ENCODE measurements at places on chromosomes 13 and 19.
A peak's percentile ranks its signal among the peaks of the same experiment; 100 is the strongest.

DNA sequence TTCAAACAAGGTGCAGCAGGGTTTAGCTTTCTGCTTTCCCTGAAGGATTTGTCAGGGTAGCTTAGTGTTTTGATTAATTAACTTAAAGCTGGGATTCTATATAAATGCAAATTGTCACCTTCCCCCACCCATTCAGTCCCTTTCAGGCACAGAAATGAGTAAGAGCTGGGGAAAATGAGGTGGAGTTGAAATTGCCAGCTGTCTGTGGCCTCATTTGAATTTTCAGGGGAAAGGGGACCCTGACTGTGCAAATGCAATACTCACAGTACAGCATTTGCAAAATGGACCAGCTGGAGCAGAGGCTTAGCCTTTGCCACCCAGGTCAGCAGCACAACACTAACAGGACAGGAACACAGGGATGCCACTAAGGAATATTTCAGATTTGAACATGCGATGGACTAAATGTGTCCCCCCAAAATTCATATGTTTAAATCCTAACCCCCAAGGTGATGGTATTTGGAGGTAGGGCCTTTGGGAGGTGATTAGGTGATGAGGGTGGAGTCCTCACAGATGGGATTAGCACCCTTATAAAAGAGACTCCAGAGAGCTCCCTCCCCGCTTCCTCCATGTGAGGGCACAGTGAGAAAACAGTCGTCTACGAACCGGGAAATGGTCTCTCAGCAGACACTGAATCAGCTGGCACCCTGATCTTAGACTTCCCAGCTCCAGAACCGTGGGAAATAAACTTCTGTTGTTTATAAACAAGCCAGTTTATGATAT, 59.5 kb upstream of the CYSLTR2 start:
- H3K4me1 ChIP-seq, result no peaks in the 10 kb centered on the region
- H3K36me3 ChIP-seq, result no peaks in the 10 kb centered on the region
- no peak overlapping the region for H3K27ac ChIP-seq
- DNase-seq, result no peak
- no peak overlapping the region for H3K4me3 ChIP-seq
- H3K27me3 ChIP-seq, result peaks cover 2% of the 10 kb centered on the region

DNA sequence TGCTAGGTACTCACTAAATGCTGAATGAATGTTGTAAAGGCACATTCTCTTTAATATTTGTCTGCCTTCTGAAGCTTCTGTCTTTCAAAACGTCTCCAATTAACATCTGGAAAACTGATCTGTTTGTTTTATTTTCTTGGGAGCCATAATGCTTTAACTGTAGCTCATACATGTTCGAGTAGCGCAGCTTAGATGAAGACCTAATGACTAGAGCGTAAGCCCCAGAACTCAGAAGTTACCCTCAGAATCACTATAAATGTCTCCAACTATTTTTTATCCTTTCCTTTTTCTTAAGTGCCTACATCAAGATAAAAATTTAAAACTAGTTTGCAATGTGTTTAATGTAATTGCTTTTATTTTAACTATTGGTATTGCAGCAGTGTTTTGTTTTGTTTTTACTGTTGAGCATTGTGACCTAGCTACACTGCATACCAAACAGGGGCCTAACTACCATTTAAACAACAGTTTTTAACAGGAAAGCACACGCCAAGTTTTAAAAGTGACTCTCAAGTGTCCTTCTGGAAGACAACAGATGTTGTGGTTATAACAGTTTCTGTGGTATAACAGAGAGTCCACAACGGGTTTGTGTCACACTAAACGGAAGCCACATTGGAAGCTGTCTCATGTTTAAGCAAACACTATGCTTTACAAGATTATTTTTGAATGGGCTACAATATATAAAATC, 42.0 kb downstream of the MRPL57 start:
- H3K4me3 ChIP-seq, result peak overlapping the region; percentile 28
- peaks cover 22% of the 10 kb centered on the region for H3K4me1 ChIP-seq
- peak overlapping the region; percentile 85 for H3K27ac ChIP-seq

- H3K4me3 ChIP-seq, result no peak overlapping the region
- peaks cover 52% of the 10 kb centered on the region for H3K36me3 ChIP-seq
- H3K27me3 ChIP-seq, result no peaks in the 10 kb centered on the region
- no peak for DNase-seq
- peaks cover 2% of the 10 kb centered on the region for H3K4me1 ChIP-seq
- no peak overlapping the region for H3K27ac ChIP-seq
Measured at GRCh38 chr19:12113121-12113520, 27.0 kb downstream of the ZNF20 start.

DNA sequence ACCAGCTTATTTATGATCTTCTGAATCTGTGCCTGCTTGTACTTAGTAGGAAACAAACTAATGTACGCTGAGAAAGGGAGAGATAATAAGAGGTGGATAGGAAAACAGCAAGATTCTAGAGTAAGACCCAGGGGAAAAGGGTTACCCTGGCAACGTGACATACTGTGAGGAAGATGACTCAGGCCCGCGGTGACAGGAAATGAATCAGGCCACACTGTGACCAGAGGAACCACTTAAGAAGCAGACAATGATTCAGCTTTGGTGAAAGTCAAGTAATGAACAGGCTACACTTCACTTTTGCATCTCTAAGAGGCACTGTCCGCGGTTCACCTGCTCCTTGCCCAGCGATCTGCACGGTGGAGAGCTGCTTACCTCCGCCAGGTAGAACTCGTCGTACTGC, 158.2 kb downstream of the NALCN start:
- H3K27ac ChIP-seq, result no peak overlapping the region
- H3K4me3 ChIP-seq, result no peak overlapping the region
- H3K4me1 ChIP-seq, result peaks cover 7% of the 10 kb centered on the region

- peaks cover 18% of the 10 kb centered on the region for H3K4me1 ChIP-seq
- peak; percentile 40 for DNase-seq
- no peaks in the 10 kb centered on the region for H3K36me3 ChIP-seq
- H3K27ac ChIP-seq, result peak overlapping the region; percentile 13
Measured at GRCh38 chr13:51283371-51283770, 56.1 kb upstream of the SERPINE3 start.

DNA sequence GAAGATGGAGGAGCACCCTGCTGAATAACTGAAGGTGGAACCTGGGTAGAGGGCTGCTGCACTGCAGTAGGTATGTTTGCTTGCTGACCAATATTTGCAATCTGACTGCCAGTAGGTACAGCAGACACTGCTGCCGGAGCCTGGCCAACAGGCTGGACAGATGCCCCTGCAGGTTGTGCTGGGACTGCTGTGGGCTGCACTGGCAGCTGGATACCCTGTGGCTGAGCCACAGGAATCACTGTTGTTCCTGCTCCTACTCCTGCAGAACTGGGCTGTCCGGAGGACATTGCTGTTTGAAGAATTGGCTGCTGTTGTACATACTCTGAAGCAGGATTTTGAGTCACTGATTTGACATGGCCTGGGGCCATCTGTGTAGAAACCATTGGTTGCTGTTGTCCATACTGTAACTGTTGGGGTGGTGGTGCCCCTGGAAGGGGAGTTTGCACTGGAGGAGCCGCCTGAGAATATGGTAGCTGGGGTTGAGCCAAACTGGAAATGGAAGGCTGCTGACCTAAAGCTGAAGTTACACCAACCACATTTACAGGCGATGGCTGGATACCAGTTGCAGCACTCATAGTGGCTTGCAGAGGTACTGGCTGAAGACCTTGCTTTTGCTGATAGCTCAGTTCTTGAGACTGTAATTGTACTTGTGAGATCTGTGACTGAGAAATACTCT, 2.2 kb downstream of the TSC22D1 start:
- H3K36me3 ChIP-seq, result peaks cover 11% of the 10 kb centered on the region
- peaks cover 7% of the 10 kb centered on the region for H3K27me3 ChIP-seq
- peaks cover 34% of the 10 kb centered on the region for H3K4me1 ChIP-seq
- H3K27ac ChIP-seq, result no peak overlapping the region

DNA sequence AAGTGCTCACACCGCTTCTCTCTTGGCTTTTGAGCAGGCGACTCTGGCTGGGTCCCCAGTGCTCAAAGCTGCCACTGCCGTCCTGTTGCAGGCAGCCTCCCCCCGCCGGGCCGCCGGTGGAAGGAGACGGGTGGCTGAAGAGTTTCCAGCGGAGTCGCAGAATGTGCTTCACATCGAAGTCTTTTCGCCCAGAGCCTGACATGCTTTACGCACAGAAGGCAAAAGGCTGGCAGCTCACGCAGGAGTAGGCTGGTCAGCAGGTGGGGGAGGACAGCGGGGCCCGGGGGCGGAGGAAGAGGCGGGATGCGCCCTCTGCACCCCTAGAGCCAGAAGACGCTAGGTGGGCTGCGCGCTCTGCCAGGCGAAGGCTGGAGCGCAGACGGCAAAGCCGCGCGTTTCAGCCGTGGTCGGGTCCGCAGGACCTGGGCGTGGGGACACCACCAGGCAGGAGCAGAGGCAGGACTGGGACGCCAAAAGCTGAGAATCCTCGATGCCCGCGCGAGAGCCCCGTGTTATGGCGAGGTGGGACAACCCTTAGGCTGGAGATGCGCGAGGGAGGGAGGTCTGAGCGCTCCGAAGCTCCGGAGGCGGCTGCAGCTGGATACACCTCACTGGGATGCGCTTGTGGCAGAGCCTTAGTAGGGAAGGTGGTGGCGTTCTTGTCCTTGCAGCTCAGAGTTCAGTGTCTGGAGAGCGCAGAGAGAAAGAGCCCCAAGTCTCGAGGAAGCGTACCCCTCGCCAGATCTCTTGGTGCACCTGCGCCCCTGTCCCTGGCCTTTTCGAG, at the start of gene ATXN8OS:
TSS of gene ATXN8OS (plus strand) at position 329 of the 784 bp plus-strand sequence.
- H3K4me3 ChIP-seq, result no peak within 1 kb of the TSS
- no peaks in the 10 kb centered on the region for H3K4me1 ChIP-seq
- H3K36me3 ChIP-seq, result no peaks in the 10 kb centered on the region
- no peak for DNase-seq

DNA sequence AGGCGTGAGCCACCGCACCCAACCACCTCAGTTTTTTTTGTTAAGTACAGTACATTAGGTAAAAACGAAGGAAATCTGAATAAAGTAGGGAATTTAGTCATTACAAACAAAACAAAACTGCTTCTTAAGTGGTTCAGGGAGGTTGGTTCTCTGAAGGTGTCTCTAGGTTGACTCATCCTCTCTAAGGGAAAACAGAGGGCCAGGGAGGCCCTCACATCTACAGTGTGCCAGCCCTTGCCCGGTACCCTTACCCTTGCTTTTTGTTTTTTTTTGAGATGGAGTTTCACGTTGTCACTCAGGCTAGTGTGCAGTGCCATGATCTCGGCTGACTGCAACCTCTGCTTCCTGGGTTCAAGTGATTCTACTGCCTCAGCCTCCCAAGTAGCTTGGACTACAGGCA, 17.2 kb upstream of the JUND start:
- no peak overlapping the region for H3K4me3 ChIP-seq
- H3K36me3 ChIP-seq, result peaks cover 21% of the 10 kb centered on the region
- H3K27me3 ChIP-seq, result no peaks in the 10 kb centered on the region
- no peak for DNase-seq
- H3K27ac ChIP-seq, result peak overlapping the region; percentile 47

- DNase-seq, result no peak
- H3K4me1 ChIP-seq, result peaks cover 24% of the 10 kb centered on the region
- H3K4me3 ChIP-seq, result no peak overlapping the region
- no peaks in the 10 kb centered on the region for H3K27me3 ChIP-seq
Measured at GRCh38 chr19:38044267-38045111, 137.5 kb downstream of the SIPA1L3 start.

GRCh38 chr13:45143346-45143751, 23.0 kb downstream of the GTF2F2 start:
- H3K27ac ChIP-seq, result no peak overlapping the region
- no peak for DNase-seq
- peaks cover 17% of the 10 kb centered on the region for H3K36me3 ChIP-seq
- H3K4me1 ChIP-seq, result peaks cover 3% of the 10 kb centered on the region
- no peaks in the 10 kb centered on the region for H3K27me3 ChIP-seq
- H3K4me3 ChIP-seq, result no peak overlapping the region

DNA sequence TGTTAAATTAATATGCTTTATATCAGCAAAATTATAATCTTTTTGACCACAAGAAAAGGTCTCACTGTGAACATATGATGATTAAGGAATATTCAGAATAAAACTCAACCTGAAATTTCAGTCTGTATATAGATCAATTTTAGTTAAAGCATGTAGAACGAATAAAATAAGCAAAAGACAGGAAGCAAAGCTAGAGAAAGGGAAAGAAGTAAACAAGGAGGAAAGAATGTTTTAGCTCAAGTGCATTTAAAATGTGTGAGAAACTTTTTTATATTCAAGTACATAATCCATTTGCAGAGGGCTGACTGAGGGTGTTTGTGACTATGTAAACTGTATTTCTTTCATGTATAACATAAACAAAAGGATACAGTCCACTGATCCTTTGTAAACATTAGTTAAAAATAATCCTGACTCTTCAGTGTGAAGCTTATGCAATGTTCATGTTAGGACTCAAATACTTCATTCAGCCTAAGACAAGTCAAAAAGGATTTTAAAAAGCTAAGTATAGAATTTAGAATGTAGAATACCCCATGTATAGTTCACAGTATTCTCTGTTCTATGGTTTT, 472.1 kb downstream of the DIAPH3 start:
- no peak overlapping the region for H3K27ac ChIP-seq
- H3K4me3 ChIP-seq, result no peak overlapping the region
- no peaks in the 10 kb centered on the region for H3K4me1 ChIP-seq
- no peaks in the 10 kb centered on the region for H3K27me3 ChIP-seq

DNA sequence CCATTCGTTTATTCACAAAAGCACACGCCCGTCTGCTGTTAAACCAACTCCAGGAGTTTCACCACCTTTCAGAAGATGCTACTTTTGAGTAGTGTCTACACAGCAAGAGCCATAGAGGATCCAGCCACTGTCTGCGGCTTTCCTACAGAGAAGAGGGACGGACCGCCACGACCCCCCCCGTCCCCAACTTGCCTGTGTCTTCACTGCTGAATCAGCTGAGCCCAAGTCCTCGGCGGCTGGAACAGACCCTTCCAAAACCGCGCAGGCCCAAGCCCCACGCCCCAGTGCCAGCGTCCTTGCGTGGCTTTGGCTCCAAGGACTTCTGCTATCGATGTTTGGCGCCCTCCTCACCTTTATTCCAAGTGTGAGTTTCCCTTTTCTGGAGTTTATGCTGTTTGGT, 65.1 kb downstream of the SPACA7 start:
- H3K36me3 ChIP-seq, result no peaks in the 10 kb centered on the region
- no peaks in the 10 kb centered on the region for H3K4me1 ChIP-seq
- no peak for DNase-seq
- no peak overlapping the region for H3K4me3 ChIP-seq
- peaks cover 10% of the 10 kb centered on the region for H3K27me3 ChIP-seq
